ENCODE measurements at places on chromosomes 7 and 10.

DNA sequence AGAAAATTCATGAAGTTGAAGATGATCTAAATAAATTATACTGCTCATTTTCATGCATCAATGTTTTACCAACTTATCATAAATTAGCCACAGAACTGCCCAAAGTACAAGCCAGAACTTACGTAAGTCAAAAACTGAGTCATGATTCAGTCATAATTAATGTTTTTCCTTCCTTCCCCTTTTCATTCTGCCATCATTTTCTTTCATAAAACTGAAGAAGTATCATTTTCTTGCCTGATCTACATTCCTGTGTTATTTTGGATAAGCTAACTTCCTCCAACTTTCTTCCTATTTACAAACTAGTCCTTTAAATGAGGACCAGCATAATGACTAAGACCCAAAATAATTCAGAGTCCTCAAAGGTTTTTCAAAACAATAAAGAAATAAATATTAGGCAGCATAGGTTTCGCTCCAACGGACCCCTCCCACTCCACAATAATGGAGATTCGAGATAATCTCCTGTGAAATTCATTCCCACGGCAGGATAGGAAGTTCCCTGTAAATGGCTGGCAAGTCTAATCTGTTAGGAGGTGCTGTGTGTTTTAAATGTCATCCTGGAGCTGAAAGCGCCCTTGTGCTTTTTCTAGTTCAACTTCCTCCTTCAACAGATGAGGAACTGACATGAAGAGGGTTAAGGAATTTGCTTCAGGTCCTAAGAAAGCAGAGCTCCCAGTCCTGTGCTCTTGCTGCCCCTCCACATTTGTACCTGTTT lies 218.9 kb downstream of the DOCK4 start:
- DNase-seq: no peak

GRCh38 chr10:63206576-63206975 lies 73.4 kb downstream of the NRBF2 start:
- DNase-seq: no peak

DNA sequence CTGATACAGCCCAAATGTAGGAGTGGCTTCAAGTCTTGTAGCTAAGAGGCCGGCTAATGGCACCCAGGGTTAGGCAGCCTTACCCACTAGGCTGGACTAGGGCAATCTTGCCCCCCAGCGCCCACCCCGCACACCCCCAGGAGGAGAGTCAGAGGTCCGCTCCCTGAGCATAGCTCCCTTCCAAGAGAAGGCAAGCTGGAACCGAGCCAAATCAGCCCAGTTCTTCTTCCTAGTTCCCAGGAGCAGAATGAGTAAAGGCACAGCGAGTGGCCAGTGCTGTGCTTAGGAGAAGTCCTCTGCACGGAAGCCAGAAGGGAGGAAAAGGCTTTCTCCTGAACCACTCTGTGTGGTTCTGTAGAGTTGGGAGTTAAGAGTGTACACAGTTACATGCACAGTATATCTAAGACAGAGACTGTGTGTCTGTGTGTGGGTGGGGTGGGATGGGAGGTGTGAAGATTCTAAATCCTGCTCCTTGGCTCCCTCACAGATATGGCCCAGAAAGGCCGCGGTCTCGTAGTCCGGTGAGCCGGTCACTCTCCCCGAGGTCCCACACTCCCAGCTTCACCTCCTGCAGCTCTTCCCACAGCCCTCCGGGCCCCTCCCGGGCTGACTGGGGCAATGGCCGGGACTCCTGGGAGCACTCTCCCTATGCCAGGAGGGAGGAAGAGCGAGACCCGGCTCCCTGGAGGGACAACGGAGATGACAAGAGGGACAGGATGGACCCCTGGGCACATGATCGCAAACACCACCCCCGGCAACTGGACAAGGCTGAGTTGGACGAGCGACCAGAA lies 59.7 kb upstream of the PDCD4 start:
- DNase-seq: no peak

GRCh38 chr10:47336387-47337134 lies 11.6 kb upstream of the RBP3 start:
- no peak for DNase-seq

DNA sequence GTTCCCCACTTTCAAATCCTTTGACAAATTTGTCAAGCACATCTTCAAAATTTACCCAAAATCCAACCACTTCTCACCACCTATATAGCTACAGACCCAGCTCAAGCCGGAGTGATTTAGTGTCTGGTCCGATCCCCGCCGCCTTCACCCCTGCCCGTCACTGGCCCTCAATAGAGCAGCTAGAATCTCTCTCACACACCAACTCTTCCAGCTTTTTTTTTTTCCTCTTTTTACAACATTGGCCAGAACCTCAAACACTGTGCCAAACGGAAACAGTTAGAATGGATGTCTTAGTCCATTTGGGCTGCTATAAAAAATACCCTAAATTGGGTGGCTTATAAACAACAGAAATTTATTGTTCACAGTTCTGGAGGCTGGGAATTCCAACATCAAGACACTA lies 41.1 kb upstream of the TMEM72 start:
- no peak for DNase-seq
